ENCODE measurements at places on chromosomes 2 and 18.

- DNase-seq = no peak
Observed at GRCh38 chr18:27500531-27500930, 315.4 kb upstream of the CHST9 start.

GRCh38 chr18:34223893-34224422 lies 755 bp downstream of the NOL4 start:
- DNase-seq = no peak

DNA sequence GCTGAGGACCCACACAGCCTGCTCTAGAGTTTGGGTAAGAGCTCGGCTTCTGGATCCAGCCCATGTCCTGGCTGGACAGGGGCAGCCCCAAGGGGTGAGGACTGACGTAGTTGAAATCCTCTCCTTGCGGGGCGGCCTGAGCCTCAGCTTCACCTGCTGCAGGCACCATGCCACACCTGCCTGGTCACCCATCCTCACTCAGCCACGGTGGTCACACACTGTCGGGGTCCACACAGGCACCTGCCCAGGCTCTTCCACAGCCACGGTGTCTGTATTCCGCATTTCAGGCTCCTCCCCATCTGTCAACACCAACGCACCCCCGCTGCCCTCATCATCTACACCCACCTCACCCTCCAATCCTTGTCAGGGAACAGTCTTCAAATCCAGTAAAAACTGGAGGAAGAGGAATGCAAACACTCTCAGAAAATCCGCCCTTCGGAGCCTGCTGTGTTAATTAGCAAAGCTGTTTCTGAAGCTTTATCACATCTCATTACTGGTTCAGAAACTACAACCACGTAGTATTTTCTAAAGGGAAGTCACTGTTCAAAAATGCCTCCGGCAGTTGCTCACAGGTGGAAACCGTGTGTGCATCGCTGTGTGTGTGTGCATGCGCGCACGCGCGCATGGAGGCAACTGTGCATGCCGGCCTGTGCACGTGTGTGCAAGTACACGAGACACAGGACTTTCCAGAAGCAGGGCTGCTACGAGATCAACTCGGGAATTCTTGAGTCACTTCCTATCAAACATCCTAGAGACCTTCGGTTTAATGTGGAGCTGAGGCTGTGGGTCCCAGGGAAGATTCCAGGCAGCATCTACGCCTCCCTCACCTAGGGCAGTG lies 38.2 kb downstream of the SLC66A2 start:
- DNase-seq = no peak

GRCh38 chr2:160377204-160377995 lies 116.2 kb downstream of the RBMS1 start:
- no peak for DNase-seq

DNA sequence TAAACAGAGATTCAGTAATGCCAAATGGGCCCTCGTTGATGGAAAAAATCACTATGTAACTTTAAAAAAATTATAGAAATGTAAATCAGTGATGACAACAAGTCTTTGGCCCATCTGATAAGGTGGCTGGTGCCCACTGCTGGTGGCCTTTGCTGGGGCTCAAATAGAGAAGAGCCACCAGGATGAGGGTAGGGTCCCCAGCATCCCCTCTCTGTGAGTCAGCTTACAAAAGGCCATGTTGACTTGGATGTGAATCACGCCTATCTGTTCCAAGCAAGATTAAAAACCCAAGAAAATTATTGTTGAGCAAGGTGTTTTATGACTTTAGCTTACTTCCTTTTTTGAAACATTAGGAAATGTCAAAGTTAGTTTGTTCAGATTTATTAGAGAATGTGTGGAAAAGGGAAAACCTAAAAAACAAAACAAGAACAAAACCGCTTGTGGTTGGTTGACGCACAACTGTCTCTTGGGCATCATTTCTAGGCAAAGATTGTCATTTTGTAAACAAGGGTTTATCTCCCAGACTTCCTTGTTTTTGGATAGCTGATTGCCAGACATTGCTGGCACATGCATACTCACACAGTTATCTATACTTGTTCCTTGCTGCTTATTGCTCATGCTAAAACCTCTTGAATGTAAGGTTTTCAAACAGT lies 53.7 kb upstream of the ZNF396 start:
- no peak for DNase-seq

DNA sequence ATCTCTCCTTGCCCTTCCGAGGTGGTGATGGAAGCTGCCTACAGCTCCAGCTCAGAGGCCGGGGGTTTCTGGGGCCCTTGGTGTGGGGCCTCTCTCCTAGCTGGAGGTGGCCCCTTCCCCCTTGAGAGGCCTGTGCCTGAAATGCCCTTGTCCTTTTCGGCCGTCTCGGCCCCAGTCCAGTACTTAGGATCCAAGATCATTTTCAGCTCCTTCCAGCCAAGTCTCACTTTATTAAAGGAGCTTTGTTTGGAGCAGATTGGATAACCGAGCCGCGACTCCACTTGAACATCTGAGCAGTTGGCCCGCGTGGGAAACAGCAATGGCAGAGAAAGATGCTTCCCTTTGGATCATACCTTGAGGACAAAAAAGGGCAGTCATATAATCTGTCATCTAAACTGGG lies 125.0 kb downstream of the NEDD4L start:
- DNase-seq = no peak

GRCh38 chr2:187875261-187876141 lies 321.3 kb upstream of the TFPI start:
- DNase-seq = no peak

GRCh38 chr2:242015108-242016065 lies 145.9 kb downstream of the RTP5 start:
- no peak for DNase-seq

- DNase-seq = no peak
Observed at GRCh38 chr2:68272246-68272994, 20.1 kb upstream of the PPP3R1 start.

- no peak for DNase-seq
Observed at GRCh38 chr2:239650674-239651073, 249.9 kb upstream of the HDAC4 start.

- no peak for DNase-seq
Observed at GRCh38 chr2:176614049-176614448, 344.8 kb downstream of the MTX2 start.

DNA sequence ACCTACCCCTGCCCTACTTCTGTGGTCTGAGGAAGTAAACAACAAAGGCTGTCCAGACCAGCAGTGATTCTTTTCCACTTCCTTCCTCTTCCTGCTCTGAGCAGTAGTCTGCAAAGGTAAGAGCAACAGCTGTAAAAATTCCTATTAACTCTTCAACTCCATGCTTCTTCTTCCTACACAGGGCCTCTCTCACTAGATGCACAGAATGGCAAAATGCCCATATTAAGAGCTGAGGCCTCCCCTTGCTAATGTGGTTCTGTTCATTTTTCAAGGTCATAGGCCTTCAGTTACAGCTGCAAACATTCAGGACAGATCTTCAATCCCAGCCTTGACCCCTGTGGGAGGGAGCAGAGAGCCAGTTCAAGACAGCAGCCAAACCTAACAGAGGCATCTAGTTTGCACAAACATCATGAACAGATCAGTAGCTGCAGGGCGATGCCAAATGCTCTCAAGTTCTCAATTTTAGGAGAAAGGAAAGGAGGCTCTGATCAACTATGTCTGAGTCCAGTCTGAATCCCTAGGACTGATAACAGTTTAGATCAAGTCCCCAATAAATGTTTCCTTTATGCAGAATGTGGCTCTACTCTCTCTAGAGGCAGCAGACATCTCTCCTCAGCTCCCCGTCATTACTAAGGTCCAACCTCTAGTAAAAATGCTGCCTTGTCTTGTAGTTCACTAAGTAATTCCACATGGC lies 20.9 kb downstream of the SLC40A1 start:
- DNase-seq = no peak

GRCh38 chr2:49002750-49003149 lies 151.6 kb downstream of the FSHR start:
- no peak for DNase-seq

- DNase-seq = no peak
Observed at GRCh38 chr2:225494100-225494459, 94.6 kb downstream of the NYAP2 start.

DNA sequence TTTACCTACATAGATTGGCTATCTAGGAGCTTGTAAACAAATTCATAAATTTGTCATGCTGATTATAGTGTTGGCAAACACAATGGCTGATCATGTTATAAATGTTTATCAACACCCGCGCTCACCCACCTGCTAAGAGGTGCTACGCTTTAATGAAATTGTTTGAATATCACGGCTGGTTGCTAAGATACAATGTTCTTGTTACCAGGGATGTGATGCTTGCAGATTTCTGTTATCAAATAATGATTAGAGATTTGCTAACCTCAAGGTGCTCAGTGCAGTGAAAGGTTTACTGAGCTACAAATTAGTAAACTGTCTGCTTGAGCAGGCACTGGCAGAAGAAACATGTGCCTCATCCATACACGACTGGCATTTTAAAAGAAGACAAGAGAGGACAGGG lies 160.0 kb upstream of the ZEB2 start:
- DNase-seq = no peak

DNA sequence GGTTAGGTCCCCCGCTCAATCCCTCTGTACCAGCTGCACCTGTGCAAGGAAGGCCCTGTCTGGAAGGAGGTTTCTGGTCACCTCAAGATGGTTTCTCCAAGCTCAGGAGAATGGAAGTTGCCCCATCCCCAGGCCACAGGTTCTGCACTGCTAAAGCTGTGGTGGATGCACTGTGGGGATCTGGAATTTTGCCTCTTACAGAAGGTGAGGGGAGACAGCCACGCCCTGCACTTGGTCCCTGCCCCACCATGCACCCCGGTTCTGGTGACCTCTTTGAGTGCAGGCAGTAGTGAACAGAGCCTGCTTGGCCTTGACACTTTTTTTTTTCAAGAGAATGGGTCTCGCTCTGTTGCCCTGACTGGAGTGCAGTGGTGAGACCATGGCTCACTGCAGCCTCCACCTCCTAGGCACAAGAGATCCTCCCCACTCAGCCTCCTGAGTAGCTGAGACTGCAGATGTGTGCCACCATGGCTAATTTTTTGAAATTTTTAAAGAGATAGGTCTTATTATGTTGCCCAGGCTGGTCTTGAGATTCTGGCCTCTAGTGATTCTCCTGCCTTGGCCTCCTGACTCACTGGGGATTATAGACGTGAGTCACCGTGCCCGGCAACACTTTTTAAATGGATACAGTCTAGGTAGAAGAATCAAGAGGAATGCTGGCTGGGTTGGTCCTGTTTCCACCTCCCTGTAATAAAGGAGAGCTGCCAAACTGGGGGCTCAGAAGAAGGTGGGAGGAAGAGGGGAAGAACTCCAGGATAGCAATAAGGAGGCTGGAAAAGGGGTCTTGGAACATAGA lies 5.8 kb upstream of the NT5DC4 start:
- DNase-seq = no peak

DNA sequence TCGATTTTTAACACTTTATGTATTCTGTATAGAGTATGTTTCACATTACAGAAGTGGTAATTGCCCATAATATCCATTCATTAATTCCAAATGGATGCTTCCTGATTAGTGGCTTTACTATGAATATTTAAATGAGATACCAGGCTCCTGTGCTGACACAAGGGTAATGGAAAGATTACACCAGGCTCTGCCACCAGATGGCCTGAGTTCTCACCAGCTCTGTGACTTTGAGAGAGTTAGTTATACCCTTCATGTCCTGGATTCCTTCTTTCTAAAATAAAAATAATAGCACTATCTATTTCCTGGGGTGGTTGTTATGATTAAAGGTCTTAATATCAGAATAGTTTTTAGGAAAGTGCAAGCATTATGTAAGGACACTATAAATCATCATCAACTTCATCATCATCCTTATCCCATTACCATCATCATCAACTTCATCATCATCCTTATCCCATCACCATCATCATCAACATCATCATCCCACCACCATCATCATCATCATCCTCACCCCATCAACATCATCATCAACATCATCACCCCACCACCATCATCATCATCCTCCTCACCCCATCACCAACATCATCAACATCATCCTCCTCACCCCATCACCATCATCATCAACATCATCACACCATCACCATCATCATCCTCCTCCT lies 151.8 kb downstream of the DNER start:
- DNase-seq = no peak

- DNase-seq = no peak
Observed at GRCh38 chr2:147076634-147077033, 768.2 kb upstream of the ACVR2A start.

DNA sequence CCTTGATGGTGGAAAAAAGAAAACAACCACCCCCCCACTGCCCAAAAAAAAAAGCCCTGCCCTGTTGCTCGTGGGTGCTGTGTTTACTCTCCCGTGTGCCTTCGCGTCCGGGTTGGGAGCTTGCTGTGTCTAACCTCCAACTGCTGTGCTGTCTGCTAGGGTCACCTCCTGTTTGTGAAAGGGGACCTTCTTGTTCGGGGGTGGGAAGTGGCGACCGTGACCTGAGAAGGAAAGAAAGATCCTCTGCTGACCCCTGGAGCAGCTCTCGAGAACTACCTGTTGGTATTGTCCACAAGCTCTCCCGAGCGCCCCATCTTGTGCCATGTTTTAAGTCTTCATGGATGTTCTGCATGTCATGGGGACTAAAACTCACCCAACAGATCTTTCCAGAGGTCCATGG lies 28.0 kb downstream of the MAL start:
- no peak for DNase-seq

DNA sequence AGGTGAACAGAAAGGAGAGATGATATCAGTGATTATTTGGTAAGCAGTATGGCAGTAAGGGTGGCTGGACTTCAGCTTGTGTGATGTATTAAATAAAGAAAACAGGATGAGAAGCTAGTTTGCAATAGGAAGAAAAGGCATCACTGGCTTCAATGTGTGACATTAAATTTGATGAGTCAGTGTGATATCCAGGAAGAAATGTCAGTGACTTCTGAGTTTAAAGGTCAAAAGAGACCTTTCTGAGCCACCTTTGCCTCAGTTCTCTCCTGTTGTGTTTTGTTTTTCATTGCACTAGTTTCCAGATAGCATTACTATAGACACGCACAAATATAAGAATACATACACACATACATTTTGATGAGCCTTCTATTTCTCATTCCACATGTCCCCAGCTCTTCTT lies 105.6 kb downstream of the PIGN start:
- DNase-seq = no peak

DNA sequence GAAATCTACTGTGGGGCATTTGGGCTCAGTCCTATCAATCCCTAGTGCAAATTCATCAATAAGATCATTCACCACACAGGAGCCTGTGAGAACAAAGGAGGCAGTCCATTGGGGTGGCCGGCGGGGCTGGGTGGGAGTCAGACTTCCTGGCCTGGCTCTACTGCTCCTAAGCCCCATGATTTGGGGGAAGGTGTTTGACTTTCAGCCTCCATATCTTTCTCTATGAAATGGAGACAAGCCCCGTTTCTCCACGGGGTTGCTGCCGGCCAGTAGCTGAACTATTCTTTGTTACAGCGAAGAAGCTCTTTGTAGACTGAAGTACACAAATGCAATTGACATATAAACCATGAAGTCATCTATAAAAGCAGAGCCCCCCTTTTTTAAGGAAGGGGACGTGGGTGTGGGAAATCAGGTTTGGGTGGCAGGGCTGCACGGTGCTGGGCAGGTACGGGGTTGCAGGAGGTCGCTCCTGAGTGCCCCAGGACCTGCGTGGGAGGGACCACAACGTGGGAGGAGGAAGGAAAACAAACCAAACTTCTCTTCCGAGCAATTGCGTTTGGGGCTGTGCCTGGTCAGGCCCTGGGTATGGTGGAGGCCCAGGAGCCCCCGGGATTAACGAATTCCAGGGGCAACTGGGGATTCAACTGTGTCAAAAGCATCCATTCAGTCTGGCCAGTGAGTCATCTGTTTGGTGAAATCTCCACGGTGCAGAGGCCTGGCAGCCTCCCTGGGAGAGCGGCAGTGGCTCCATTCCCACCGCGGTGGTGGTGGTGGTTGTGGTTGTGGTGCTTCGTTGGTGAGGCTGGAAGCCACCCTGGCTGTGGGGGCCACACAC lies 18.2 kb downstream of the FBLN7 start:
- DNase-seq = peak; percentile 44

- DNase-seq = no peak
Observed at GRCh38 chr2:108553209-108553919, 19.1 kb downstream of the LIMS1 start.

- DNase-seq = no peak
Observed at GRCh38 chr18:13226533-13227144, 8.1 kb downstream of the LDLRAD4 start.

Measured in activated CD4-positive, alpha-beta T cell treated with anti-CD3 and anti-CD28 coated beads, Interleukin-2, amount 50 U/mL, for 1 hour (primary cell).